ENCODE measurements at places on chromosomes 6 and 20.
A peak's percentile ranks its signal among the peaks of the same experiment; 100 is the strongest.

DNA sequence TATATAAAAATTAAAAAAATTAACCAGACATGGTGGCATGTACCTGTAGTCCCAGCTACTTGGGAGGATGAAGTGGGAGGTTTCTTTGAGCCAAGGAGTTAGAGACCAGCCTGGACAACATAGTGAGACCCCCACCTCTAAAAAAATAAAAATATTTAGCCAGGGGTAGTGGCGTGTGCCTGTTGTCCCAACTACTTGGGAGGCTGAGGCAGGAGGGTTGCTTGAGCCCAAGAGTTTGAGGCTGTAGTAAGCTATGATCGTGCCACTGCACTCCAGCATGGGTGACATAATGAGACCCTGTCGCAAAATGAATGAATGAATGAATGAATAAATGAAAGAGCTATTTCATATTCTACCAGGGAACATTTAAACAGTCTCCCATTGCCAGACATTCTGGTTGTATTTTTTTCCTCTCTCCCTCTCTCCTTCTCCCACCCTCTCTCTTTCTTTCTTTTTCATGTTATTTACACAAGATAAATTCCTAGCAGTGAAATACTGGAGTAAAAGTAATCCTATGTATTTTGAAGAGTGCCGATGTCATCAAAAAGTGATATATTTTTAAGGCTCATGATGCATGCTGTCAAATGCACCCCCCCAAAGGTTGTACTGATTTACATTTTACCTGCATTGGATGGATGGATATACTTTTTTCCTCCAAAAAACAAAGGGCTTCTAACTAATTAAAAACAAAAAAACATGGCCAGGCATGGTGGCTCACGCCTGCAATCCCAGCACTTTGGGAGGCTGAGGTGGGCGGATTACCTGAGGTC is 194.8 kb upstream of the ZNF217 start:
- DNase-seq = no peak

DNA sequence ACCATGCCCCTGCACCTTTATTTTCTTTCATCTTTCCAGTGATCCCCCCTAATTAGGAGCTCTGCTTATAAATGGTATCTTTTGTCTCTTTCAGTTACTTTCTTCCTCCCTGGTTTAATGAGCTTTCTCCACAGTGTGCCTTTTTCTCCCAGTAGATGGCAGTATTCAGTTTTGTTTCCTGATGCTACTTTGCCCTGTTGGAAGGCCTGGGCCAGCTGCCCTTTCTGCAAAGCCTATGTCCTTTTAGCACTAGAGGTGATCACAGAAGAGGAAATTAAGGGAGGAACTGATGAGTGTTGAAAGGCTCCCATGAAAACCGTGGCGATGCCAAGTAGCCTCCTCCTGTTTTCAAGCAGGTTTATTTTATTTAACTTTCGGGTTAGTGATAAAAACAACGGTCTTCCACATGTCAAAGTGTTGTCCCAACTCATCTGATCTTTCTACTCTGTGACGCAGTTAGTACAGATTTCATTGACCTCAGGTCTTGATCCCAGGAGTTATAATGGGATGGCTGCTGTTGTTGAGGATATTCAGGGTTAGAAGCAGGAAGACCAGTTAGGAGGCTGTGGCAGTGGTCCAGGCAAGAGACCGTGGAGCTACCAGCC is 184.2 kb upstream of the BMP2 start:
- peak; percentile 8 for DNase-seq

DNA sequence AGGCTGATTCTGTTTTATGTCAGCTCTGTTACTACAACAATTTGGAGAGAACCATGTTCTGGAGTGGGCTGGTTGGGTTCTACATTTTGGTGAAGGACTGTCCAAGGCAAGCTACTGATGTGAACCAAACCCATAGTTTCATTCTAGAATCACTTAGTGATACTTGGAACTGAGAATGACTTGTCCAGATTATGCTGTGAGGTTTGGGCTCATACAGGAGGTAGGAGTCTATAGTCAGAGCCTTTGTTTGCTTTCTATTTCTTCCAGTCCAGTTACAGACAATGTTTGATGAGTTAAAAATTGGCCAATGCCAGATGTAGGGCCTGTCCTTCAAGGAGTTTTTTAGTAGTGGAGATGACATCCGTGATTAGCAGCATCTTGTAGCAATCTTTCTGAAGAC is 97.9 kb downstream of the LRRC1 start:
- DNase-seq = no peak

DNA sequence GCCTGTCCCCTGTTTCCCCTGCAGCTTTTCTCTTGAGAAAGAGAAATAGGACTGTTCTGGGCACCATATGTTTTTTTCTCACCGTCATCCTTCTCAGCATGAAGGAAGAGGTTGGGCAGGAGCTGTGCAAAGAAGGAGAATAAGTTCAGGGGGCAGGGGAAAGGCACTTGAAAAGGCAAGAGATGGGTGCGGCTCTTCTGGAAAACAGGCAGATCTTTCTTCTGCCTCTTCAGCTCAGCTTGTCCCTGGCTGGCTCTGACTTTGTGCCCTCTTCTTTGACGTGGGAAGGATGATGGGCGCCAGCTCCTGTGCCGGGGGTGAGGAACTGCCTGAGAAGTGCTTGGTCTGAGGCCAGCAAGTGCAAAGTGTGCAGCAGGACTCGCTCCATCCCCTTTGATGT is 206.5 kb downstream of the DOK5 start:
- no peak for DNase-seq

DNA sequence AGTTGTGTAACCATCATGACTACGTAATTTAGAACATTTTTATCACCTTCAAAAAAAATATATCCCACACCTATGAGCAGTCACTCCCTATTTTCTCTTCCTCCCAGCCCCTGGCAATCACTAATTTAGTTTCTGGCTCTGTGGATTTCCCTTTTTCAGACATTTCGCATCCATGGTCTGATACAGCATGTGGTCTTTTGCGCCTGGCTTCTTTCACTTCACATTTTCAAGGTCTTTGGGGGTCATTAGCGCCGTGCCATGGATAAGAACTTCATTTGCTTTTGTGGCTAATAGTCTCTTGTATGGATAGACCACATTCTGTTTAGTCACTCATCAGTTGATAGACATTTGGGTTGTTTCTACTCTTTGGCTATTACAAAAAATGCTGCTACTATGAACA is 44.9 kb upstream of the DUSP22 start:
- DNase-seq = no peak
